ENCODE measurements at places on chromosomes 4 and X.

- no peak for DNase-seq
These were observed 21.6 kb downstream of the SYNPO2 start for GRCh38 chr4:118910221-118910620.

DNA sequence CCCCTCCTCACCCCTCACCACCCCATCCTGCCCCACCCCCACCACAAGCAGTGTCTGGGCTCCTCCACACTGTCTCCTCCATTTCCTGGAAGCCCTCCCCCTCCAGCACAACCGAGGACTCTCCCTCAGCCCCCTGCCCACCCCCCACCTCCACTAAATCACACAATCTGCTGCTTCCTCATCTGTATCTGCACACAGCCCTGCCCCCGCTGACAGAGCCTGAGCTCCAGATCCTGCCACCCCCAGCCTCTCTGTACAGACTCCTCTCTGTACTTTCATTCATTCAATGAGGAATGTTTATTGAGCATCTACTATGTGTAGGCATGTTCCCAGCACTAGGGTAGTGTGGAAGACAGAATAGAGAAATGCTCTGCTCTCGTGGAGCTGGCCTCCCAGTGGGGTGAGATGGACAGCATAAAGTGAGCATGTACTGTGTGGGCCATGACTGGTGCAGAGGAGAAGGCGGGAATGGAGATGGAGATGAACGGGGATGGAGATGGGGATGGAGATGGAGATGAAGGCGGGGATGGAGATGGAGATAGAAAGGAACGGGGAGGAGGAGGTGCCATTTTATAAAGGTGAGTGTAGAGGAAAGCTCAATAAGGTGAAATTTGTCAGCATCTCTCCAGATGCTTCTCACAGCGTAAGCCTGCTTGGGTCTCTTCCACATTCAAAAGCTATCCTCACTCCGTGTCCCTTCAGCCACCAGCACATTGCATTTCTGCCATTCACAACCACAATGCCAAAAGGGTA is 2.5 kb upstream of the PPP2R2C start:
- no peak for DNase-seq

- no peak for DNase-seq
These were observed 143.7 kb downstream of the NEXMIF start for GRCh38 chrX:74781507-74782034.

GRCh38 chrX:40273356-40274050 is 175.7 kb upstream of the BCOR start:
- DNase-seq: peak; percentile 78

GRCh38 chr4:140236654-140237169 is 82.7 kb upstream of the MAML3 start:
- no peak for DNase-seq

Measured in muscle of leg (tissue), 16 donors.